ENCODE measurements at places on chromosomes 1 and 21.

- DNase-seq, result no peak
These were observed 48.6 kb downstream of the EXO1 start for GRCh38 chr1:241896670-241896962.

GRCh38 chr1:196513821-196514220, 94.4 kb downstream of the KCNT2 start:
- DNase-seq, result no peak

DNA sequence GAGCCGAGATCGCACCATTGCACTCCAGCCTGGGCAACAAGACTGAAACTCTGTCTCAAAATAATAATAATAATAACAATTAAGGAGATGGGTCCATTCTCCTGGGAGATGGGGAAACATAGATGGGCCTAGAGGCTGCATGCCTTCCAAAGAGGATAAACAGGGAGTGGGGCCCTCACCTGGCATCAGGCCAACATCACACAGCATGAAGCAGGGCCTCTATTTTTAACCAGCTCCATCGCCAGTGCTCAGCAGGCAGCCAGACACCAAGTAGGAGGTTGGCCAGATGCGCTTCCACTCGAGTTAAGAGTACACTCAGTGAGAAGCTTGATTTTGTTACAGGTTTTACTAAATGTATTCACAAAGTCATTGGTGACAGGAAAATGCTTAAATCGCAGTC, 352.0 kb downstream of the RRAGC start:
- no peak for DNase-seq

GRCh38 chr1:90671251-90671650, 45.9 kb downstream of the BARHL2 start:
- DNase-seq, result no peak

DNA sequence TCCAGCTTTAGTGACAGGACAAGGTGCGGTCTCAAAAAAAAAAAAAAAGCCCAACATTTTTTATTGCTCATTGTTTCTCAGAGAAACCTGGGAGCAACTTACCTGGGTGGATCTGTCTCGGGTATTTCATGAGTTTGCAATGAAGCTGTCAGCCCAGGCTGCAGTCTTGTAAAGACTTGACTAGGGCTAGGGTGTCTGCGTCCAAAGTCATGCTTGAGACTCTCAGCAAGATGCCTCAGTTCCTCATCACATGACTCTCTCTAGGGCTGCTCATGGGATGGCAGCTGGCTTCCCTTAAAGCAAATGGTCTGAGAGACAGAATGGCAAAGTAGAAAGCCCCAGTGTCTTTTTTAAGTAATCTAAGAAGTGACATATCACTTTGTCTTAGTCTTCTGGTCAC, 8.1 kb downstream of the GABPA start:
- no peak for DNase-seq

DNA sequence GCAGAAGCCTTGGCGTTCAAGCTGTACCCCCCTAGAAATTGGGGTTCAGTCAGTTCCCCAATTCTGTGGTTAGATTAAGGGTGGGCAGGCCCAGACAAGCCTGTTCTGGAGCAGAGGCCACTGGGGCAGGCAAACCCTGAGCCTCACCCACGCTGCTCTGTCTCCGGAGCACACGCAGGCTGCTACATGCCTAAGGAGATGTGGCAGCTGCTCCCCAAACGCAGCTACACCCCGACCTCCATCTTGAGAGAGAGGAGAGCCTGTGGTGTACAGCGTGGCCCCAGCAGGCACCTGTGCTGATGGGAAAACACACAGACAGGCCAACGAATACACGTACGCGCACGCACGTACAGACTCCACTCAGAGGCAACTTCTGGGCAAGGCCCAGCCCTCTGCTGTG, 33.9 kb upstream of the GRHL3 start:
- DNase-seq, result no peak

- no peak for DNase-seq
These were observed 2.2 kb downstream of the PRKAB2 start for GRCh38 chr1:147169840-147170674.

- no peak for DNase-seq
These were observed 37.3 kb downstream of the WNT2B start for GRCh38 chr1:112546076-112546475.

- no peak for DNase-seq
These were observed 2.3 kb downstream of the PCNT start for GRCh38 chr21:46326110-46326703.

GRCh38 chr1:59016390-59016789, 232.5 kb upstream of the JUN start:
- no peak for DNase-seq

- no peak for DNase-seq
These were observed 83.5 kb upstream of the PRDX6 start for GRCh38 chr1:173393659-173394000.

DNA sequence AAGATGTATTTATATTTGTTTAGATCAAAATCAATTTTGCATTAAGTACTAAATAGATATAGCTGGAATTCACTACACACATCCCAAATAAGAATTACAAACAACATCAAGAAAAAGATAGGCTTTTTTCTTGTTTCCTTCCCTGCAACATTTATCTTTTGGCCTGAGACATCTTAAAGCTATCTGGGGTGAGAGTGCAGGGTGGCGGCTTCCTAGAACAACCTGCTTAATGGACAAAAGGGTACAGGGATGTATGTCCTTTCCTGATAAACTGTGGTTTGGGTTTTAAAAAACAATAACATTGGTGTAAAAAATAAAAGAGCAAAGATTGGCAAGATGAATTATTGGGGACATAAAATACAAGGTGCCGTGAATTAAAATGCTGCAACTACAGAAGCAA, 54.4 kb downstream of the EPRS1 start:
- DNase-seq, result no peak

- DNase-seq, result no peak
These were observed 16.1 kb downstream of the TP53BP2 start for GRCh38 chr1:223829678-223830077.

- DNase-seq, result no peak
These were observed 15.7 kb downstream of the LSS start for GRCh38 chr21:46212721-46213484.

DNA sequence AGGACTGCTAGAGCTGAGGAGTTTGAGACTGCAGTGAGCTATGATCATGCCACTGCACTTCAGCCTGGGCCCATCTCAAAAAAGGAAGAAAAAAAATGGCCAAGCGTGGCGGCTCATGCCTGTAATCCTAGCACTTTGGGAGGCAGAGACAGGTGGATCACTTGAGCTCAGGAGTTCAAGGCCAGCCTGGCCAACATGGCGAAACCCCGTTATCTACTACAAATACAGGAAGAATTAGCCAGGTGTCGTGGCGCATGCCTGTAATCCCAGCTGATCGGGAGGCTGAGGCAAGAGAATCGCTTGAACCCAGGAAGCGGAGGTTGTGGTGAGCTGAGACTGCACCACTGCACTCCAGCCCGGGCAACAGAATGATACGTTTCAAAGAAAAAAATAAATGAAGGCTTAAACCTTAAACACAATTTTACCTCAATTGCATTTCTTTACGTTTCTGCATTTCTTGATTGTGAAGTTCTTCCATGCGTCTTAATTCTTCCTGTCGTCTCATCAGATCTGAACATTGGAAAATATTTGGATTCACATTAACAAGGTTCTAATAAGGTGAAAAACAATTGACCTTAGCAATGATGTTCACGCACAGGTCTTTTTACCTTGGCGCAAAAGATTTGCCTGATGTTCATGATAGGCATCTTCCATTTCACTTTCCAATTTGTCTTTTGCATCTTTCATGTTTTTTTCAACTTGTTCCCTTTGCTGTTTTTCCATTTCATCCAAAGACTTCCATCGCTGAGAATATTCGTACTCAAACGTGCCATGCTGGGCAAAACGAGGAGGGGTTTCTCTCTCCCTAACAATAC, 4.2 kb downstream of the SFPQ start:
- no peak for DNase-seq

DNA sequence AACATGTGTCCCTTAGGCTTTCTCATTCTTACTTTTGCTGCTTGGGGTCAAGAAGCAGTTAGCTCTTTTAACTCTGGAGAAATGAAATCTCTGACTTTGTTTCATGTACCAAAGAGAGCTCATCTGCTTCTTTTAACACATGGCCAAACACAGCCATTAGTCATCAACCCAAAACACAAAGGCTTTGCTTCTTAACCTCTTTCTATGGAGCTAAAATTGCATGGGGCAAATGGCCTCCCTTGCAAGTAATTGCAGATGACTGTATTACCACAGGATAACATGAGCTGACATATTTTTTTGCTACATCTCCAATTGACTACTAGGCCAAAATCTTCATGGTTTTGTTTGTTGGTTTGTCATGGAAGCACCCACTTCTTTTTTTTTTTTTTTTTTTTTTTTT, 300.9 kb downstream of the BRINP3 start:
- no peak for DNase-seq

DNA sequence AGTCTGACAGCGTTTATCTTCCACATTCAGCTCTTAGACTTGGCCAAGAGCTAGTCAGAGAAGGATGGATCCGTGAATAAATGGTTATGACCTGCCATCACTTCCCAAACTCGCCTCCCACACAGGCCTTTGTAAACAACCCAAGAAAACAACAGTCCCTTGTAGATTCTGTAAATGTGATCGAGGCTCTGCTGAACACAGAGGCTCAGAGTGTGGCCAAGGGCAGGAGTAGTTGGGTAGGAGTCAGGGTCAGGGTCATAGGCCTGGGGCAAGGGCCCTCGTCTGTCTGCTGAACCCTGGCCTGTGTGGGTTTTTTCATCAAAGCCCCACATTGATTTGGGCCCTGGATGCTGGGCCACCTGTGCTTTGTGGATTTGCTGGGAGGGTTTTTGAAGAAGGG, 32.7 kb downstream of the NCMAP start:
- DNase-seq, result no peak

GRCh38 chr1:2455757-2456156, 20.3 kb upstream of the PLCH2 start:
- DNase-seq, result no peak

DNA sequence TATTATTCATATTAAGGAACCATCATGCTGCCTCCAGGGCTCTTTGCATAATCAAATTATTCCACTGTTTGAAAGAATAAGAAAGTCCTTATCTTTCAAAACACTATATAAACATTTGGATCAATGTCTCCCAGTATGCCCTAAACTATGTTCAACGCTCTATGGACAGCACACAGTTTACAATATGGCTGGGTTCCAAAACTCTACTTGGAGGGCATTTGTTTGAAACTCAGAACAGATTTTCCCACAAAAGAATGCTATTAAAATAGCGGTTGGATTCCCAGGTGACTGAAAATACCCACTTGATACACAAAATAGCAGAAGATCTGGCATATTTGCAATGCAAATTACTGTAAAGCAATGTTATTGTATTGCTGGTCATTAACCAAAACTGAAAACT, 3.2 kb downstream of the HAO2 start:
- no peak for DNase-seq

GRCh38 chr1:110489406-110489805, 29.6 kb downstream of the KCNA10 start:
- DNase-seq, result no peak

DNA sequence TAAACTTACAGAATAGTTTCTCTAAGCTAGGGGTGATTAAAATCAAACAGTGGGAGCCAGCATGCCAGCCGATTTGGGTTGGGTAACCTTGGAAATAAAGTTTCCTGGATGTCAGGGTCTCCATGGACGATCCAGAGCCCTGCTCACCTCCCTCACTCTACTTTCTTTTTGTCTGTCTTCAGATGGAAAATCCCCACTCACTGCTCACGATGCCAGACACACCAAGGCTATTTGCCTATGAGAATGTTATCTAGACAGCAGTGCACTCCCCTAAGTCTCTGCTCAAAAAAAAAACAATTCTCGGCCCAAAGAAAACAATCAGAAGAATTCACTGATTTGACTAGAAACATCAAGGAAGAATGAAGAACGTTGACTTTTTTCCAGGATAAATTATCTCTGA, 13.9 kb downstream of the SLAMF7 start:
- DNase-seq, result no peak

- DNase-seq, result no peak
These were observed 44.8 kb downstream of the UCHL5 start for GRCh38 chr1:193014400-193014799.

- peak; percentile 92 for DNase-seq
These were observed 23.2 kb upstream of the LSM10 start for GRCh38 chr1:36420836-36421317.

GRCh38 chr1:43123031-43123430, 49.1 kb downstream of the EBNA1BP2 start:
- DNase-seq, result no peak

DNA sequence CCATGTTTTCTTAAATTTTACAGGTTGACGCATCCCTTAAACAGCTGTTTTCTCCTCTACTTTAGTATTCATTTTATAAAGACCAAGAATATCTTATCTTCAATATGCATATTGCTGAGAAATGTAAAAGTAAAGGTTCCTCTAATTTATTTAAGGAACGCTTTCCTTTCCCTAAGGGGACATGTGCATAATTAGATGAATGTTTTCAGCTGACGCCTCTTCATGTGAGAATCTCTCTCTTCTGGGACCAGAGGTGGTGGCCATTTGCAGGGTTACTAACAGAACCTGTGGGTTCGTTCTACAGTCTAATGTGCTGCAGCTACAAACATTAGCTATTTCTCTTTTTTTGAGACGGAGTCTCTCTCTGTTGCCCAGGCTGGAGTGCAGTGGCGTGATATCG, 147.7 kb upstream of the L1TD1 start:
- DNase-seq, result no peak

DNA sequence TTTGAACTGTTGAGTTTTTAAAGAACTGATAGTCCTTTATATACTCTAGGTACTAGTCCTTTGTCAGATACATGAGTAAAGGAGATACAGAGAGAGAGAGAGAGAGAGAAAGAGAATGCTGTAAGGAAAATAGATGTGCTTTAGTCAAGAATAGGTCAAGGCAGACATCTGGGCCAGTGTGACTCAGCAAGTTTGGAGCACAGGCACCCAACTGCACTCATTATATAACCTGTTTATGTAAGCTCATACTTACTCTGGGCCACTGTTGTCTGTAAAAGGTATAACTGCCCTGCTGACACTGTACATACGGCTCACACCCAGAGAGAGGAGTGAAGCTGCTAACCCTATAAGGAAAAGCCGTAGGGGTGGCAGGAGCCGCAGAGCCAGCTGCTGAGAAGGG, 32.2 kb upstream of the AKT3 start:
- no peak for DNase-seq

DNA sequence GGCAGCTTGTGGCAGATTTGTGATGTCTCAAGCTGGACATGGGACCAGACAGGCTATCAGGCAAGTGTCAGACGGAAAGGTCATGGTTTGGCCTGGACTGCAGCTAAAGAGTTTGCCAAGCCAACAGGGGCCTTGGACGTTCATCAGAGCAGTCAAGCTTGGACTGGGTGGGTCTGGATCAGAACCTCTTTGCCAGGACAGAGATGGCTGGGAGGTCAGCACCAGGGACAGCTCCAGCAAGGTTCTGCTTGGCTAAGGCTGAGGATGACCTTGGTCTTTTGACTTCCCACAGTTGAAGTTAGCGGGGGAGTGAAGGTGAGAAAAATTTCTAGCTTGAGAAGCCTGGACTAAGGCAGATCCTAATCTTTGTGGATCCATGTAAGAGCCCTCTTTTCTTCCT, 68.1 kb downstream of the GRIK3 start:
- DNase-seq, result no peak

GRCh38 chr1:205294175-205294917, 27.2 kb downstream of the NUAK2 start:
- DNase-seq, result no peak
